ENCODE measurements at places on chromosomes 7 and 10. TPM values are rescaled to one million over a fixed set of nuclear protein-coding genes. Genes with fewer than 3 reads are reported as not detected.
A peak's percentile ranks its signal among the peaks of the same experiment; 100 is the strongest.

- H3K36me3 ChIP-seq: no peaks in the 10 kb centered on the region
- H3K27ac ChIP-seq: no peak overlapping the region
- no peaks in the 10 kb centered on the region for H3K27me3 ChIP-seq
- no peaks in the 10 kb centered on the region for H3K4me1 ChIP-seq
- no peak for DNase-seq
These were observed 151.3 kb downstream of the HGF start for GRCh38 chr7:81618396-81619014.

The TMEM184A gene
- 59.2 TPM for total RNA-seq

The MEOX2 gene
- total RNA-seq: 4.3 TPM

- no peaks in the 10 kb centered on the region for H3K27me3 ChIP-seq
- no peaks in the 10 kb centered on the region for H3K4me1 ChIP-seq
- no peak for DNase-seq
- no peak overlapping the region for H3K27ac ChIP-seq
These were observed 323.2 kb upstream of the COBL start for GRCh38 chr7:51639661-51640334.

GRCh38 chr10:79387466-79387973 lies 40.3 kb downstream of the PPIF start:
- no peaks in the 10 kb centered on the region for H3K27me3 ChIP-seq
- H3K36me3 ChIP-seq: no peaks in the 10 kb centered on the region
- H3K4me3 ChIP-seq: no peak overlapping the region
- no peak overlapping the region for H3K27ac ChIP-seq
- no peaks in the 10 kb centered on the region for H3K4me1 ChIP-seq

DNA sequence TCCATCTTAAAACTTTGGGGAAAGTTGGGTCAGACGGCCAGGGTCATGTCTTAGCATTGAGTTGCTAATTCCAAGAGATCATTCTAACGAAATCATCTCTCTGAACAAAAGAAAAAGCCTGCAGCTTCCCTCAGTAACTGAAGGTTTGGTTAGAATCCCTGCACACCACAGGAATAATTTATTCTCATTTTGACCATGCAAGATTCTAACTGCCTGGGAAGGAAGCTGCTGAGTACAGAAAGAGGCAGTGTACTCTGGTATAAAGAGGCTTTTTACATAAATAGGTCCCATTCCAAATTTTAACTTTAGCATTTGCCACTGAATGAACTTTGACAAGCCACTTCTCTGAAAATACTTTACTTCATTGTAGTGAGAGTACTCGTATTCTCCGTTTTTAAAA lies 76.9 kb upstream of the RSBN1L start:
- H3K4me1 ChIP-seq: no peaks in the 10 kb centered on the region
- H3K27ac ChIP-seq: no peak overlapping the region
- no peaks in the 10 kb centered on the region for H3K36me3 ChIP-seq
- no peak for DNase-seq
- H3K27me3 ChIP-seq: no peaks in the 10 kb centered on the region

DNA sequence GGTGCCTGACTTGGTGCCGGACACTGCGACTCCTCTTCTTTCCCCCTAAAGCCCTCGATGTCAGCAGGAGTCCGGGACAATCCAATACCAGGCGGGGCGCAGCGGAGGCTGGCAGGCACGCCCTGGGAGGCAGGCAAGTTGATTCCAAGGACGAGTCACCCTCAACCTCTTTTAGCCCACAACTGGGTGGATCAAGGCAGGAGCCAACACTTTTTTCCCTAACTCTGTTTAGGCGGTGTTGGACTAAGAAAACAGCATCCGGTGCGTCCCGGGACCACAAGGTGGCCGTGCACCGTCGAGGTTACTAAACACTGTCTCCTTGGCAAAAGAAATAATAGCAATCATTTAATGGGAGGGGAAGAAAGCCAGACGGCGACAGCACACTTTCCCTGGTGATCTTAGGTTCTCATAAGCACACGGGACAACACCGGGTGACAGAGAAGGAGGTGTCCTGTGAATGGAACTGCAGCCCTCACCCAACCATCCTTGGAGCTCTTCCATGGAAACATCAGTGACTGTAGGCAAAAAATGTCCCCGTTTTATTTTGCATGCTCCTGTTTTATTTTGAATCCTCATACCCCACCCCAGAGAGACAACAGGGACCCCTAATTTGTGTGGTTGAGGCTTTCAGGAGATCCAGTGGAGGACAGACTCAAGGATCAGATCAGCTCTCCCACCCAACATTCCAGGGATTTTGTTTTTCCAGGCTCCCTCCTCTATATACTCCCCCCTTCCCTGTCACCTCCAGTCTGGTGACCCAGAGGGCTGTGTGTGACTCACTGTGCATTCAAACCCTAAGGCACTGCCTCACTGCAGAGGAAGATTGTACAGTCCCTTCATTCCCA lies 1.3 kb upstream of the CALCR start:
- H3K27me3 ChIP-seq: peaks cover 14% of the 10 kb centered on the region
- no peak for DNase-seq
- no peaks in the 10 kb centered on the region for H3K36me3 ChIP-seq

DNA sequence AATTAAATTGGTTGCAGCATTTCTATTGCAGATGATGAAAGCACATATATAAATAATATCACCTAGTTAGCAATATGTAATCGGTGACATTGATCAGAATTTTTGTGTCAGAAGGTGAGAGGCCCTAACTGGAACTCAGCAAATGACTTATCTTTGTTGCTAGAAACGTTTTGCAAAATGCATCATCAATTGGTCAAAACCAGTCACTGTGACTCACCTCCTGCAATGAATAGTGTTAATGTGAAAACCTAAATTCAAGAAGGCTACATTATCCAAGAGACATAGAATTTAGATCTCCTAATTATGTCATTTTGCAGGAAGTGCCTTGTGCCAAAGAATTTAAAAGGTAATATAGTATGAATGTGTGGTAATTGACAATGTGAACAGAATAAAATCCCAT lies 9.8 kb upstream of the PNLIPRP3 start:
- DNase-seq: no peak
- no peaks in the 10 kb centered on the region for H3K4me1 ChIP-seq
- no peaks in the 10 kb centered on the region for H3K36me3 ChIP-seq
- no peaks in the 10 kb centered on the region for H3K27me3 ChIP-seq
- no peak overlapping the region for H3K4me3 ChIP-seq
- no peak overlapping the region for H3K27ac ChIP-seq

The RAPGEF5 gene
- total RNA-seq: 7.4 TPM

DNA sequence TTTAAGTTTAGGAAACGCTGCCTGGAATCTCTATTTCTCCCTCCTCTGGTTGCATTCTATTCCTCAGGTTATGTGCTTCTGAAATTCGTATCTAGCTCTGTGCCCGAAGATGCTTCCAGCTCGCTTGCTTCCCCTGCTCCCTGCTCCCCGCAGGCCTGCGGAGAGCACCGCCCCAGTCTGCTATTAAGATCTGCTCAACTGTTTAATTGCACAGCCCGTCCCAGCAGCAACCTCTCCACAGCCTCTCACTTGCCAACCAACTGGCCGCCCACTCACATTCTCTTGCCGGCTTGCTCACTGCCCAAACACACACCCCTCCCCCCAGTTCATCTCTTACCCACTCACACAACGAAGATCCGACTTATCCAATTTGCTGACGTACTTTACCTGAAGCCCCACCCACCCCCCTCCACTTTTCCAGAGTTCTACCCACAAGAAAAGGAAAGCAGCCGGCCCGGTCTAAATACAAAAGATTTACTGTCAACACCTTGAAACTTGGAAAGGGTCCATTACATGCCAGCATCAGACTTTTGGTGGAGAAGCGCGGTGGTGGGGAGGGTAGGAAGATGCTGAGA lies 167.3 kb upstream of the KLF14 start:
- H3K27ac ChIP-seq: peak overlapping the region; percentile 72
- no peaks in the 10 kb centered on the region for H3K27me3 ChIP-seq
- no peak overlapping the region for H3K4me3 ChIP-seq
- peak; percentile 76 for DNase-seq
- H3K36me3 ChIP-seq: no peaks in the 10 kb centered on the region
- peaks cover 17% of the 10 kb centered on the region for H3K4me1 ChIP-seq

- H3K36me3 ChIP-seq: no peaks in the 10 kb centered on the region
- H3K27ac ChIP-seq: no peak overlapping the region
- no peaks in the 10 kb centered on the region for H3K4me1 ChIP-seq
- no peaks in the 10 kb centered on the region for H3K27me3 ChIP-seq
These were observed 51.7 kb downstream of the EBF3 start for GRCh38 chr10:129912166-129912917.

GRCh38 chr7:45163692-45164052 lies 6.1 kb downstream of the RAMP3 start:
- DNase-seq: no peak
- H3K4me3 ChIP-seq: no peak overlapping the region
- H3K4me1 ChIP-seq: no peaks in the 10 kb centered on the region
- no peaks in the 10 kb centered on the region for H3K36me3 ChIP-seq
- no peak overlapping the region for H3K27ac ChIP-seq

The PIK3CG gene
- 5.1 TPM for total RNA-seq

GRCh38 chr10:79392020-79392398 lies 44.7 kb downstream of the PPIF start:
- DNase-seq: no peak
- H3K27me3 ChIP-seq: no peaks in the 10 kb centered on the region
- H3K4me3 ChIP-seq: no peak overlapping the region
- no peak overlapping the region for H3K27ac ChIP-seq
- H3K4me1 ChIP-seq: no peaks in the 10 kb centered on the region

The HMX3 gene
- total RNA-seq: not detected

GRCh38 chr10:36494371-36494770 lies 631.0 kb upstream of the ANKRD30A start:
- H3K4me1 ChIP-seq: no peaks in the 10 kb centered on the region
- no peak overlapping the region for H3K4me3 ChIP-seq
- H3K27ac ChIP-seq: no peak overlapping the region
- DNase-seq: no peak
- H3K36me3 ChIP-seq: no peaks in the 10 kb centered on the region
- no peaks in the 10 kb centered on the region for H3K27me3 ChIP-seq

DNA sequence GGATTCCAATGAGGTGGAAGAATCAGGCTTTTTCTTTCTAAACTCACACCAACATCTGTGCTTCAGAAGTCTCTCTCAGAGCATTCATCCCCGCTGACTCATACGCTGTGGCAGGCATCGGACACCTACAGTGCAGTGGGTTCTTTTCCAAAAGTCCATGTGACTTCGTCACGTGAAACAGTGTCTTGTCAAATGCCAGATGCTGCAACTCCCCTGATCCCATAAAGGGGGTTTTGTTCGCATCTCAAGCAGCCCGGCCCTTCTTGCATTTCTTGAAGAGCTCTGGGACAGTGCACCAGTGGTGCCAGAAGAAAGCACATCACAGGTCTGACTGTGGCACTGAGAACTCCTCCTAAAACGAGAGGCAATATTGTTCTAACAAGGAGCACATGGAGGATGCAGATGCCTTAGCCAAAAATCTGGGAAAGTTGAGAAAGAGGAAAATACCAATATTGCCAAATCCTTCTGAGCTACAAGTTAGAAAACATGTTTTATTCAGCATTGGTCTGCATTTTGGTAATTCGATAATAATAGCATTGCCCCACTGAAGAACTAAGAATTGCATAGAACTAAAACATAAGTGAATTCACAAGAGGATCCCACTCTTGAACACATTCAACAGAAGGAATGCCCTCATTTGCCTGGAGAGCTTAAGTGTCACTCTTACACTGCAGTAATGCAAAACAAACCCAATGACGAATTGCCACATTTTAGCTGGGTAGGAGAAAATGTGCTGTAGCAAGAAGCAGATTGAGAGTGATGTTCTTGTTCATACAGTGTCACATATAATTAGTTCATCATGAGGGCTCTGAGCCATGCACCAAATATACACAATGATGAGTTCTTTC lies 204.4 kb downstream of the CXCL12 start:
- no peaks in the 10 kb centered on the region for H3K4me1 ChIP-seq
- DNase-seq: no peak
- no peaks in the 10 kb centered on the region for H3K27me3 ChIP-seq
- H3K27ac ChIP-seq: no peak overlapping the region

DNA sequence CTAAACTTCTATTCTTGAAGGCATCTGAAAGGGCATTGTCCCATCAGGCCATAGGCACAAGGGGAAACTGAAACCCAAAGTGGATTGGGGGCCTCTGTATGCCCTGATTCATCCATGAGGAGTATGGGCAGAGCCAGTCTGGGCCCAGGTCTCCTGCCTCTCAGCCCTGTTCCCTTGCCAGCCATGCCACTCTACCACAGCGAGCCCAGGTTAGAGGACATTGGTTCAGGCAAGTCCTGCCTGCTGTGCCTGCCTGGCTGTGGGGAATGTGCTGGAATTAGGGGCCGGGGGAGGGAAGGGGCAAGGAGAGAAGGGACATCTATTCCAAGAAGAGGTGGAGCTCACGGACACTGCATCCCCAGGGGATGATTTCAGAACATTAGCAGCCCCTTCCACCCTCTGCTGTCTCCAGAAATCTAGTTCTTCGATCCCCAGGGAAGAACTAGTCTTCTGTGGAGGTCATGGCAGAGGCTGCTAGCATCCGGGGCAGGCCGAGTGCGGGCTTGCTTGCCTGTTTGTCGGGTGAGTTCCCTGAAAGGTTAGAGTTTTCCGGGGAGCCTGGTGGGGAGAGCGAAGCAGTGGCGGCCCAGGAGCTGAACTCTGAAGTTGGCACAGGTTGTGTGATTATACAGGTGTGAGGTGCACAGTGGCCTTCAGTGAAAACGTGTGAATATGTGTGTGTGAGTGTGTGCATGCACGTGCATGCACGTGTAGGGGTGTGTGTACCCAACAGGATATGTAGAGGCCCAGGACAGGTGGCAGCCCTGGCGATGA lies 37.8 kb downstream of the TBATA start:
- H3K36me3 ChIP-seq: no peaks in the 10 kb centered on the region
- H3K4me3 ChIP-seq: no peak overlapping the region
- DNase-seq: no peak

- H3K36me3 ChIP-seq: no peaks in the 10 kb centered on the region
- no peak overlapping the region for H3K4me3 ChIP-seq
- no peaks in the 10 kb centered on the region for H3K4me1 ChIP-seq
- no peaks in the 10 kb centered on the region for H3K27me3 ChIP-seq
These were observed 177.1 kb downstream of the EVX1 start for GRCh38 chr7:27419581-27420177.

The RARRES2 gene
- 99.8 TPM for total RNA-seq

- H3K4me1 ChIP-seq: no peaks in the 10 kb centered on the region
- no peak overlapping the region for H3K4me3 ChIP-seq
These were observed 438.3 kb downstream of the NXPH1 start for GRCh38 chr7:8871716-8872115.

DNA sequence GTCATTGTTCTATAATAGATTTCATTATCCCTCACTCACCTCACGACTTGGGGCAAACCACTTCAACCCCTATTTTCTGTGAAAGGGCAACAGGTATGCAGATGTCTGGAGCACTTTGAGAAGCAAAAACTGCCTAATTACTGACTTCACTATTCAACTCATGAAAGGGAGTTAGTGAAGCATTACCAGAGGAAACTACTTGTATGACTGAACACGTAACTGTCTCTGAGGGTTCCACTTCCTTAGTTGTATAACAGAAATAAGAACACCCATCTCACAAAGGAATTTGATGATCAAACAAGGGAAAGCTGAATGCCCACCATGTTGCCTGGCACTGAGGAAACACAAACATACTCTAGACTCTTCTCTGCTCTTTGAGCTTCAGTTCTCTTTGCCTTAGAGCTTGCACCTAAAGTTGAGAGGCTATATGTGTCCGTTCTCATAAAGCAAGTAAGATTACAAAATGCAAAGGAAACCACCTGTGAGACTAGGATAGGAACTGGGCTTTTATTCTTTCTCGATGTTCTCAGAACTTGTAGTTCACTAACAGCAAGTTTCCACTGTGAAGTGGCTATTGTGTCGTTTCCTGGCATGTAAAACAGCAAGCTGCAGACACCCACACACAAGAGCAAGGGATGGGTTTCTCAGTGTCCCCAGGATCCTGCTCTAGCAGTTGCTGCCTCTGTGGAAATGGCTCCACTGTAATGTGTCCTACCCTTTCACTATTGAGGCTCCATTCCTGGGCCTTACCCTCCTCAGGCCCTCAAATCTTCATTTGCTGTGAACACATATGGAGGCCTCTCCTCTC lies 2.6 kb downstream of the TMEM243 start:
- no peak overlapping the region for H3K4me3 ChIP-seq
- H3K4me1 ChIP-seq: peaks cover 6% of the 10 kb centered on the region
- no peak overlapping the region for H3K27ac ChIP-seq
- no peaks in the 10 kb centered on the region for H3K27me3 ChIP-seq
- DNase-seq: no peak

The ACTR3C gene
- total RNA-seq: 15.1 TPM
